ENCODE measurements at places on chromosomes 7 and 10. TPM values are rescaled to one million over a fixed set of nuclear protein-coding genes. Genes with fewer than 3 reads are reported as not detected.

DNA sequence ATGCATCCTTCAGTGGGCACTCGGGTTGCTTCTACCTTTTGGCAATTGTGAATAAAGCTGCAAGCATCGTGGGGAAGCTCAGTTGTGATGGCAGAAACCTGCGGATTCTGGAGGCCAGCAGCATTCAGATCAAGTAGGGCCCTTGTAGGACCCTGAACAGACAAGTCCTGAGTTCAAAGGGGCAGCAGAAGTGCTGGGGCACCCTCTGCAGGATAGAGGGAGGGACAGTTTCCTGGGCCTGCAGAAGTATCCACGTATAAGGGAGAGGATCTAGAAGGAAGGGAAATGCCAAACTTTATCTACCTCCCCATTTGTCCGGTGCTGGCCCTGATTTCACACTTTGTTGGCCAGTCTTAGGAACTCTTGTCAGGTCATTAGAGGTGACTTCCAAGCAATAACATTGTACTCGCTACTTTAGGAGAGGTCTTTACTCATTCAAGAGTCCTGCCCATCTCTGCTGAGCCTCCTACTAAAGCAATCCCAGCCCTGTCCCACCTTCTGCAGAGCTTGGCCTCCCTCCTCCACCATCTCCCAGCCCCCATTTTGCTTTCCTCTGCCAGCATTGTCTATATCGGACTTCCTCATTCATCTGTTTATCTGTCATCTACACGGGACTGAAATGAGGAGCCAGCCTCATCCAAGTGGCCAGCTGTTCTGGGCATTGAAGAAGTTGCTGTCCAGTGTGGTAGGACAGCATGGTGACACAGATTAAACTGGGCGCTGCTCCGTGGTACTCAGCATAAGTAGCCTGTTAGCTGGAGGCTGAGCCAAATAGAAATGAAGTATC is 26.6 kb upstream of the R3HCC1L start:
- DNase-seq: no peak

- DNase-seq: no peak
Observed at GRCh38 chr10:3445648-3446047, 273.1 kb upstream of the PITRM1 start.

DNA sequence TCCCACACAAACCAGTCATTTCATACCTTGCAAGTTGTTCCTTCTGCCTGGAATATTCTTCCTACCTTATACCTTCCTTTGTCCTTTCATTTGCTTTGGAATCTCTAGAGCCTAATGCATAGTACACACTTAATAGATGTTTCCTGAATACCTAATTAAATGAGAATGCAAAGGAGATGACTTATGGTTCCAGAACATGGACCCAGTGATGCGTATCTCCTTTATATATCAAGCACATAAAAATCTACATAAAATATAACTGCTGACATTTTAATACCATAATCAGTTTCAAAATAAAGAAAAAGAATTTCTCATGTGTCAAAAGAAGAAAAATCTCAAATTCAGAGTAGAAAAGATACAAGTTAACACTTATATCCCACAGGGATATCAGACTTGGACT is 110.6 kb upstream of the ASAH2 start:
- DNase-seq: no peak

DNA sequence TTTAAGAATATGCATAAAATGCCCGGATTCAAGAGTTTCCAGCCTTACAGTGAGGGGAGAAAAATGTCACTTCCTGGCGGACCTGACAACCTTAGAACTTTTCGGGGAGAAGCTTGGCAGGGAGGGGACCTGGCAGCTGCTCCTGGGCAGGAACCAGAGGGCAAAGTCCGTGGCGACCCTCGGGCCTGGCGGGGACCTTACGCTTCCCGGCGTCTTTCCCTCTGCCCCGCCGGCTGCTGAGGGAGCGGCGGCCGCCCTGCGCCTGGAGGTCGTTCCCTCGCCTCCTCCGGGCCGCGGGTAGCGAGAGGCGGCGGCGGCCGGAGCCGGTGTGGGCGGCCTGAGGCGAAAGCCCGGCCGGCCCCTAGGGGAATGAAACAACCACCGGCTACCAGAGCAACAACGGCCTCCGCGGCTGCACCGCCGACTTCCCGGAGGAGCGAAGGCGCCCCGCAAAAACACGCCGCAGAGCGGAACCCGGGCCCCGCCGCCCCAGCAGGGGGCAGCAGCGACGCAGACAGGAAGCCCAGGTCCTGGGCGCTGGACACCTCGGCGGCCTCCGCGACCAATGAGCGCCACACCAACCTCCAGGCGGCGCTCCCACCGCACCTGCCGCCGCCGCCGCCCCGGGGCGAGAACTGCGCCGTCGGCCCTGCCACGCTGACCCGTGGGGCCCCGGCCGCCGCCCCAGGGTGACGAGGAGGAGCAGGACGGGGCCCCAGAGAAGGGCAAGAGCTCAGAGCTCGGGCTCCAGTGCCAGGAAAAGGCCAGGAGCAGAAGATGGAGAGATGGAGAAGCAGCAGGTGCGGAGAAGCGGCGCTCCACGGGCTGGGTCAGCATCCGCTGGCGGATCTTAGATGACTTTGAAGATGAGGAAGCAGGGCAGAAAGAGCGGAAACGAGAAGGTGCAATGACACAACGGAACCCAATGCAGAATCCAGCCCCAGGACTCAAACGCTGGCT is 10.5 kb upstream of the ACSM6 start:
- DNase-seq: peak; percentile 93

DNA sequence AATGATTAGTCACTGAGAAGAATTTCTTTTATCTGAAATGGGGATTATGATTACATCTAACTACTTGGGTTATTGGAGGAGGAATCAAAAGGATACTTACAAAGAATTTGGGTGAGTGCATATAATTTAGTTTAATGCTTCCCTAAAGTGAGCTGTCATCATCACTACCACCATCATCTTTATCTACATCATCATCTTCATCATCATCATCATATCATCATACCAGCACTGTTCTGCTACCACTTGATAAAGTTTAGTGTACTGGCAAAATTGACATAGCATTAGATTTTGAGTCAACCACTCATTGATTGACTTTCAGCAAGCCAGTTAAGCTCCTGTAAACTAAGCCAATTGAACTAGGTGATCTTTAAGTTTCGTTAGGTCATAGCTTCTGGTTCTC is 245.6 kb upstream of the DKK1 start:
- DNase-seq: no peak

GRCh38 chr10:47289921-47290320 is 10.1 kb upstream of the GDF10 start:
- no peak for DNase-seq

GRCh38 chr7:53035499-53036412 is at the start of gene POM121L12:
TSS of gene POM121L12 (plus strand) at chr7:53035633. CDS start at chr7:53035672, 39 bp downstream.
- DNase-seq: no peak

- DNase-seq: no peak
Observed at GRCh38 chr7:31028417-31028992, 23.6 kb upstream of the ADCYAP1R1 start.

DNA sequence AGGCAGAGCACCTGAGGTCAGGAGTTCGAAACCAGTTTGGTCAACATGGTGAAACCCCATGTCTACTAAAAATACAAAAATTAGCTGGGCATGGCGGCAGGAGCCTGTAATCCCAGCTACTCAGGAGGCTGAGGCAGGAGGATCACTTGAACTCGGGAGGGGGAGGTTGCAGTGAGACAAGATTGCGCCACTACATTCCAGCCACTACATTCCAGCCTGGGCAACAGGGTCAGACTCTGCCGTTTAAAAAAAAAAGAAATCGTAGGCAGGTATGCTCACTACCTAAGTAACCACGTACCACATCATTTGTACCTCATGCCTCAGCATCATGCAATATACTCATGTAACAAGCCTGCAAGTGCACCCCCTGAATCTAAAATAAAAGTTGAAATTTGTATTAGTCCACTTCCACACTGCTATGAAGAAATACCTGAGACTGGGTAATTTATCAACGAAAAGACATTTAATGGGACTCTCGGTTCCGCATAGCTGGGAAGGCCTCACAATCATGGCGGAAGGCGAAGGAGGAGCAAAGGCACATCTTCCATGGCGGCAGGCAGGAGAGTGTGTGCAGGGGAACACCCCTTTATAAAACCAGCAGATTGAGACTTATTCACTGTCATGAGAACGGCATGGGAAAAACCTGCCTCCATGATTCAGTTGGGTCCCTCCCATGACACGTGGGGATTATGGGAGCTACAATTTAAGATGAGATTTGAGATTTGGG is 8.1 kb upstream of the EIF4H start:
- no peak for DNase-seq

DNA sequence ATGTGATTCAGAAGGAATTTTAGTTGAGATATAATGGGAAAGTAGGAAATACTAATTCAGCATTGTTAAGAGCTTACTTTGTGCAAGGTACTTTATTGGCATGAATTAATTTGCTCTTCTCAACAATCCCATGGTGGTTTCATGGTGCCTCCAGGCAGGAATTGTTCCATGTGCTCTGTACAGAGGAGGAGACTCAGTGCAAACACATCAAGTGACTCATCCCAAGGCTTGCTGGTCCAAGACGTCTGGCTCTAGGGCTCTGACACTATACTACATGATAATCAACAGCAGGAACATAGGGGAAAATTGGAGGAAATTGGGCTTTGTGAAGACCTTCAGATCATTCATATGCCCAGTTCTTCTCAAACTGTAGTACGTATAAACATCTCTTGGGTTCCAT is 66.5 kb upstream of the PRKG1 start:
- no peak for DNase-seq

DNA sequence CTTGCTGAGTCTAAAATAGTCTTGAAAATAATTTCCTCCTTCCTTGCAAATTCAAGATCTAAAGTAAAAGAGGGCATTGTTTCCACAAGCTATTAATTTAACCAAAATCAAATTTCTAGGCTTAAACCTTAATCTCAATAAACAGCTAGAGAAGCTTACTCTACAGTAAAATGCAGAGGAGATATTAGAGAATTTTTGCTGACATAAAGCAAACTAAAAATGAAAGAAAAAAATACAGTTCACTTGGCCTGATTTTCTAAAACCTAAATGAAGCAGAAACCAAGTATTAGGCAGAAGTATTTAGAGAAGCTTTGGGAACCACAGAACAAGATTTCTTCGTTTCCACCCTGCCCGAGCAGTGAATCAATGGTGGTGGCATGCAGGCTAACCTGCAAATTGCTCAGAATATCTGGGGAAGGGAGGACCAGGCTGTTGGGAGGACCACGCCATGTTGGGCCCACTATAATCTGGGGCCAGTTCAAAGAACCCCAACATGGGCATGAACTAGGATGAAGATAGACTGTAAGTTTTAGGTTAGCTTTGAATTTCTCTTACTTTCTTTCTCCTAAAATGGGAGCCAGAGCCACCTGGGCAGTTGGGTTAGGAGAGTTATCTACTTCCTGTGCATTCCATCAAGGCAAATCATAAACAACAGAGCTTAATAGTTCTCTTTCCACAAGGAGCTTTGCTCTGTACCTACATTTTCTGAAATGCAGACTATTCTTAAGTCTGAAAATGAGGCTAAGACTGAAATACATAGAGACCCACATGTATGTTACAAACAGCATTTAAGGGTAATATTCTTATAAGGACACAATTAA is 4.1 kb downstream of the LAMB1 start:
- DNase-seq: no peak

GRCh38 chr7:95906851-95907250 is 134.5 kb downstream of the DYNC1I1 start:
- no peak for DNase-seq

DNA sequence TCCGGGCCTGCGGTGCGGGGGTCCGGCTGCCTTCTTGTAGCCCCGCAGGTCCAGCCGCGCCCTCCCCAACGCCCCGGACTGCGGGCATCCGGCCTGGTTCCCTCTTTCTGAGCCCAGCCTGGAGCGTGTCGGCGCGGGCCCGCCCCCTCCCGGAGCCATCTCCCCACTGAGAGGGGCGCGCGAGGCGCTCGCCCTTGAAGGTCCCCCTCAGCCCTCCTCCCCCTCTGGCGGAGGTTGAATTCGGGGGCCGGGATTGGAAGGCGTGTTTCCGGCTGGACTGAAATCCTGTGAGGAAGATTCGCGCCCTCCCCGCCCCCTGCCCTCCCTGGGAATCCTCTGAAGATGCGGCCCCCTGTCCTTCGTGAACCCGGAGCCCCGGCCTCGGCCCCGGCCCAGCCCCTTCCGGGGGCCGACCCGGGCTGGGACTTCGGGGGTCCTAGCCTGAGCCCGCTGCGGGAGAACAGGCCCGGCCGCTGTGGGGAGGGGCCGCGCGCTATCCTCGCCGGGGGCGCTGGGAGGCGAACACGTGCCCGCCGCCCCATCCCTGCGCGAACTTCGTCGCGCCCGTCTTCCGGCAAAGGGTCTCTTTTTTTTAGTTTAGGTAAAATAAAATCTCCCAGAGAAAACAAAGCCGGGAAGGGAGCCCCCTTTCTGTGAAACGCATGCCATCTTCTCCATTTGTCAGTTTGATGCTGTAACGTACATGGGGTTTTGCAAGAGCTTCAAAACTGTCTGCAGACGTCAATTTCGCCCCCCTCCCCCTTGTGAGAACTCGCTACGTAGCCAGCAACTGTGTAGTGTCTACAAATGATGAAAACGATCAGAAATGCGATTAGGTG is 636 bp downstream of the PDCD4 start:
- peak; percentile 38 for DNase-seq

DNA sequence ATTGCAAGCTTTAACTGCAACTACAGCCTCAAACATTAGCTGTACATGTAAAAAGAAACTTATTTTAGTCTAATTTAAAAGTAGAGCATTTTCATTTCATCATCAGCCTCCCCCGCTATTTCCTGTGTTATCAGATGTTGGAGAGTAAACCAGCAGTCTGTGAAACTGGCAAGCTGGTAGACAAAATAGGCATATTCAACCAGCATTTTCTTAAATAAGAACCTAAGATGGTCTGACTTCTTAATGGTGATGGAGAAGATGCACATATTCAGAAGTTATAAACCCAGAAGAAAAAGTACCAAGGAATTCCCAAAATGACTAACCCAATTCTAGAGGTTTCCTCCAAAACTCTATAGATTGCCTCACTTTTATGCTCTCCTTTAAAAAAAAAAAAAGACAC is 24.9 kb downstream of the PIK3AP1 start:
- no peak for DNase-seq

The AOAH gene
- total RNA-seq: not detected

The COL28A1 gene
- 3.2 TPM for total RNA-seq

The ARHGEF35 gene
- total RNA-seq: 13.7 TPM

All from Calu3 (cell line).